Activated CD4-positive, alpha-beta T cell treated with anti-CD3 and anti-CD28 coated beads, Interleukin-2, amount 50 U/mL, for 4 hours (primary cell): ENCODE measurements at places on chromosomes 2 and 18.

DNA sequence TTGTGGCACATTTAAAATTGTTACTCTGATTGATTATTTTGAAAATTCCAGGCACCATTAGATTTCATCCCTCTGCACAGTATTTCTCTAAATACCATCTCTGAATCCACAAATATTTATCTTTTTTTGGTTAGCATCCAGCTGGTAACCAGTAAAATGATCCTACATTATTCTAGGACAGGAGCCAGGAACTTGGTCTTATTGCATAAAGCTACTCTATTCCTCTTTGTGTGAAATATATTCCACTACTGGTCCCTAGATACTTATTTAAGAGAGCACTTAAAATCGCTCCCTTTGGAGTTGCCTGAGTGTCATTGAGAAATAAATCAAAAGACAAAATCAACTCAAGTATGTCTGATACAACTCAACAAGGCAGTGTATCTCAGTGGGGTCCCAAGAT lies 7.4 kb upstream of the MBOAT2 start:
- DNase-seq: no peak

- DNase-seq: peak; percentile 44
These were observed 13.8 kb downstream of the FOSL2 start for GRCh38 chr2:28406276-28407096.

- DNase-seq: no peak
These were observed 97.0 kb upstream of the SLC35G4 start for GRCh38 chr18:11512096-11513025.

- no peak for DNase-seq
These were observed 18.6 kb downstream of the GLI2 start for GRCh38 chr2:120754067-120754960.

DNA sequence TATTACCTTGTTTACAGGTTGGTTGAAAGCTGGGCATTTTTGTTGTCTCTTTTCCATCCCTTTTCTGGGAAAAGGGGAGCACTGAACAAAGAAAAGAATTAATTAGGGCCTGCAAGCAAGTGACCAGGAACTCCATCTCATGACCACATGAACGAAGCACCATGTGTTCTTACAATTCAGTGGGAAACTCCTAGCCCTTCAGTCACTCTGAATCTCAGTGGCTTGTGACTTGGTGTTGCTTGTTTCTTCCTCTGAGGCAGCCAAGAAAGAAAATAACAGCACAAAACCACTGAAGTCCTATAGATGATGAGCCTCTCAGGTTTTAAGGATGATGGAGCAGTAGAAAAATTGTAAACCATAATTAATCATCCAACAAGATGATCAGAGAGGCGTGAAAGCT lies 129.1 kb upstream of the CAB39 start:
- no peak for DNase-seq

GRCh38 chr2:141411419-141411818 lies 719.4 kb downstream of the LRP1B start:
- no peak for DNase-seq

DNA sequence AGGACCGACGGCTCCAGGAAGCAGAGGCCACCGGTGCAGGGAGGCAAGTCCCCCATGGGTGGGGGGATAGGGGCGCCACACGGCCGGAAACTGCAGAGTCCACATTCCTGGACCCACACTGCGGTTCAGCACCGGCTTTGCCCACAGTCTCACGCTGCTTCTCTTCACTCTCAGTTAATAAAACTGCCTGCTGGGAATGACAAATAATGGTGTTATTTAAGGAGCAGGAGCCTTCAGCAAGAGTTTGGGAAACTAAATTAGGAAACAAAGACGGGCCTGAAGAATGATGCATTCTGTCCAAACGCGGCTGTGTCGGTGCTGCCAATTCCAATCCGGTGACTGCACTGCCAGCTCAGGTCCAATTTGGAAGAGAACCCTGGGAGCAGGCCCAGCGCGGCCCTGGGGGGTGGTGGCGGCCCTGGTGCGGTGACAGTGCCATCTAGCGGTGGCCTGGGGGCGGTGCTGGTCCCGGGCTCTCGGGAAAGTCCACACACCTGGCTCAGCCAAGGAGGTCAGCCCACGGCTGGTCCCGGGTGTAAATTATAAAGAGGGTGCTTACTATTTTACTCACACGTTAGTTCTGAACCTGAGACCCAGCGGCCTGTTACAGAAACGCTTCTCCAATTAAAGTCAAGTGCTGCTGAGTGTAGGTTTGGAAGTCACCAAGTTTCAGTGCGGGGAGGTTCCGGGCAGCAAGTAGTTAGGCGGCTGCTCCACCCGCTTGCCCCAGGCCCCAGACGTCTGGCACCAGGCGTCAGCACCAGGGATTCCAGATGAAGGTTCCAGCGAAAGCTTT lies 73.1 kb upstream of the PXDN start:
- DNase-seq: peak; percentile 35

GRCh38 chr2:138689705-138690104 lies 90.5 kb downstream of the NXPH2 start:
- DNase-seq: no peak

GRCh38 chr2:24558781-24559472 lies 67.9 kb downstream of the NCOA1 start:
- no peak for DNase-seq

DNA sequence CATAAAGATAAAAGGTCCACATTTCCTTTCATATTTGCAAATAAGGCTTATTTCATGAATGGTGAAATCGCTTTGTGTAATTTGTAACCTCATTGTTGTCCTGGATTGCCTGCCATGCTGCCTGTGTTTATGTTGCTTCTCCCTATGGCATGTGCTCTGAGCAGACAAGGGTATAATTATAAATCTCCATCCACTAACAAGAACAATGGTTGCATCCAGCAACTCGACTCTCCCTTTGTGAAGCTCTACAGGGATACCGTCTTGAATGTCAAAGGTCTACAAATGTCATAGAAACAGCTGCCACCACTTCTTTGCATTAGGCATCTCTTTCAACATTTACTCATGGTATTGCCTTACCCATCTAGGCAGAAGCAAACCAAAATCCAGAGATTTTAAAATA lies 209.6 kb downstream of the SLC8A1 start:
- no peak for DNase-seq

GRCh38 chr2:189854940-189855339 lies 70.7 kb downstream of the PMS1 start:
- DNase-seq: no peak

GRCh38 chr2:126899616-126900185 lies 1.0 kb downstream of the TEX51 start:
- DNase-seq: no peak

DNA sequence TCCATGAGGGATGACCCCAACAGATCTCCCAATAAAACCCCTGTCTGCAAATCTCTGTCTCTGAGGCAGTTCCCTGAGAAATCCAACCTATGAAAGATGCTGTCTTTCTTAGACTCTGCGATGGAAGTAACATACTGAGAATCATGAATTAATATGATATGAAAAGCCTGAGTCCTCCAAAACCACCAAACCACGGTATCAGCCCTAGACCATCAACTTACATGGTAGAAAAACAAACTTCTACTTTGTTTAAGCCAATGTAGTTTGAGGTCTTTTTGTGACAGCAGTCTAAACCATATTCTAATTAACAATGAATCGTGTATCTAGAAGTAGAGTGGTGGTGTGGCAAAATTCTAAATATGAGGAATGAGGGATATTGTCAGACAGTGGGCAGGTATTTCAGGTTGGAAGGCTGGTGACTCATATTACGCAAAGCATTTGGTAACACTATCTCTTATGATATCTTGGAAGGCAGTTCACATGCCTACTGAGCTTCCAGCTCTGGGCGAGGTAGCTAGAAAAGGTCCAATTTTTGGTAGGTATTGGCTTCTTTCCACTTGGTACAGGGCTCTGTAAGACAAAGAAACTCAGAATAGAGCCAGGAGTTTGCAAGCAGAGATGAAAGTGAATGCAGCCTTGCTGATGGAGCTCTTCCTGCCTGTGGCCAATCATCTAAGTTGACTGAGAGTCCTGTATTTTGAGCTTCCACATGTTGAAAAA lies 215.8 kb downstream of the ZFP36L2 start:
- DNase-seq: no peak

- DNase-seq: no peak
These were observed 36.9 kb downstream of the HJURP start for GRCh38 chr2:233817361-233817911.

DNA sequence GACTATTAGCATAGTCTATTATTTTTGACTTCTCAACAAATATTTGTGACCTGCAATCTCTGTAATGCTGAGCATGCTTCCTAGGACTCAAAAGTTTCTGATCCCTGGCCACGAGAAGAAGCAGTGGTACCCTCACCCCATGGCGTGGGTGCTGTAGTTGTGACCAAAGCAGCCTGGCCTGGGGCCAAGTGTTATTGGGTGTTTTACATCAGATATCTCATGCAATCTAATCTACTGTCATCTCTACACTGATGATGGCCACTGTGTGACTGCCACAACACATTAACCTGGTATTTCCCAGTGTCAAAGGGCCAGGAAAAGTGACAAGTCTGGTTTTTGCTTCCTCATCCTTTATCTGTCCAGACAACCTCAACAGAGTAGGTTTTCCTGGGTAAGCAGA lies 80.8 kb upstream of the WIPF1 start:
- DNase-seq: no peak

DNA sequence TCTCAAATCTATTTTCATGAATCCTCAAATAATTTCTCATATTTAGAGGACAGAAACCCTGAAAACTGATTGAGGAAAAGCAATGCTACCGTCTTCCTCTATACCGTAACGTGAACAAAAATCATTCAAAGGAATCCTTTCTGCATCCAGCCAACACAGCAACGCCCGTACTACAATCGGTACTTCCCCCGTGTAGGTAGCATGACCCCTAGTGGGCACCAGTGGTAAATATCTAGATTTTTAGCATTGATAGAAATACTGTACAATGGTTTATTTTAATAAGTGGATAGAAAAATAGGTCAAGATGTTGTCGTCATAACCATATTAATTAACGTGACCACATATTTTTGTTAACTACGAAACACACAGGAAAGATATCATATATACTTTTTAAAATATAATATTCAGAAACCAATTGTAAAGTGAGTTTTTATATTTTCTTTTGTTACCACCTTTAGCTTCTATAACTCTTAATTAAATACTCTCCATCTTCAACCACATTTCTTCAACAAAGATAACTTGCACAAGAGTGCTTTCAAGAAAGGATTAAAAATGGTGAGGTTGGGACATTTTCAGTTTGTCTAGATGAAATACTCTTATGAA lies 194.1 kb downstream of the SS18 start:
- DNase-seq: peak; percentile 2

- DNase-seq: no peak
These were observed 8.4 kb downstream of the SRBD1 start for GRCh38 chr2:45602624-45603023.

DNA sequence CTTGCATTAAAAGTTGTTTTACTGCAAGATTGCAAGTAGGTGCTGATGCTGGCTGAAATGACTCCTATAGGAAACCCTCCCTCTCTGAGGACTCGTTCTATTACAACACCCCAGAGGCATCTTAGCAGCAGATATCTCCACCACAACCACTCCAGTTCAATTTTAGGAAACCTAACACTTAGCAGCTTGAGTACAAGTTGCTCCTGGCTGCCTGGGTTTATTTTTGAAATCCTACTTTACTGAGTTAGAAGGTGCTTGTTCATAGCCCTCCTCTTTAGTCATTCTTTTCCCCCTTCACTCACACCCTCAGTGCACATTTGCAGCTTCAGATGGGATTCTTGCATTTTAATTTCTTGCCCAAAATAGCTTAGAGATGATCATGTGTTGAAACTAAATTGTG lies 111.5 kb downstream of the MTCL1 start:
- DNase-seq: no peak

- no peak for DNase-seq
These were observed 131.3 kb downstream of the TPO start for GRCh38 chr2:1544478-1545069.

DNA sequence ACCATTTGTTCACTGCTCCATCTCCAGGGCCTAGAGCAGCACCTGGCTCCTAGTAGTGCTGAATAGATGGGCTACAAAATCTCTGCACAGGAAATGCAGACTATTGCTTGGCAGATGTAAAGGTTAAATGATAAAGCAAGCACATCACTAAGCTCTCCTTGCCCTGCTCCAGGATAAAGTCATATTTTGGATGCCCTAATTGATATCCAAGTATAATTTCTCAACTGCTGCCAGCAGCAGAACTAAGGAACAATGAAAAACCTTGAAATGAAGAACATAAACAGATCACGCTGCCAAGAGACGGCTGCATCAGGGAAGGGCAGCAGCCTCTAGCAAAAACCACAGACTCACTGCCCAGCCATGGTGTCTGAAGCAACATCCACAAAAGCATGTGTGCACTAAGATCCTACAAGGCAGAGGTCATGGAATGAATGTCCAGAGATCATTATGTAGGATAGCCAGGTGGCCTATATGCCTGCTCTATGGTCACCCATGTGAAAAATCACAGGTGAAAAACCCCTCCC lies 134.7 kb downstream of the TMEM163 start:
- no peak for DNase-seq

DNA sequence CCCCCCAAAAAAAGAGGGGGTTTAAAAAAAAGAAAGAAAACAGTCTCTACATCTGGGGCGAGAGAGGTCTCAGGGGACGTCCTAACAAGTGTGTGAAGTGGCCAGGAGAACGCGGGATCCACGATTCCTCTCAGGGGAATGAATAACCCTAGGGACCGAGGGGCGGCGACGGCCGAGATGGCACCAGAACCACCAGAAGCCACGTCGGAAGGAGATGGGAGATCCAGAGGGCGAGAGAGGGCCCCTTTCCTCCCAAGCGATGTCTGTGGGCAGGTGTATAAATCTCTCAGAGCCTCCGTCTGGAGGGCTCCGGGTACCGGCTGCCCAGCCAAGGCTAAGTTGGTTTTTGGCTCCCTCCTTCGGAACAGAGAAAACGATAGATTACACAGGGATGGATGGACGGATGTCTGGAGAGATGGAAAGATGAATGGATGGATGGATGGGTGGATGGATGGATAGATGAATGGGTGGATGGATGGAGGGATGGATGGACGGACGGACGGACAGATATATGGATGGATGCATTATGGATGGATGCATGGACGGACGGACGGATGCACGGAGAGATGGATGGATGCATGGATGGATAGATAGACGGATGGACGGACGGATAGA lies 1.7 kb downstream of the EPHA4 start:
- DNase-seq: peak; percentile 1

GRCh38 chr2:8579485-8580085 lies 102.3 kb upstream of the ID2 start:
- DNase-seq: no peak

DNA sequence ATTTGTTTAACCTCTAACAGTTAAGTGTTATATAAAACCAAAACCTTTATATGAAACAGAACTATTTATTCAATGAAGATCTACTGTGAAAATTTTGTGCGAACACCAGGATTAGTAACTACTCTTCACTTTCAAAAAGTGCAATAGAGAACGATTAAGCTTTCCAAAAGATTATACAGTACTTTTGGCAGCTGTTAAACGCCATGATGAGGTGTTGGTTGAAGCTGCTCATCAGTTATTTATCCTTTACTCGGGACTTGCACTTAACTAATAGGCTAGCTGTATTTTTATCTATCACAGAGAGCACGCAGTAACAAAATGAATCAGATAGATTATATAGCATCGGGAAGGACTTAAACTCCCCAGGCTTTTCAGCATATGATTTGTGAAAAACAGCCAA lies 113.6 kb downstream of the GCA start:
- no peak for DNase-seq

- no peak for DNase-seq
These were observed 2.0 kb downstream of the IKZF2 start for GRCh38 chr2:213149294-213149875.
